ENCODE measurements at places on chromosomes 3 and 15. TPM values are rescaled to one million over a fixed set of nuclear protein-coding genes. Genes with fewer than 3 reads are reported as not detected.

Gene ANO10
- polyA plus RNA-seq, result 10.7 TPM

Gene GRIP2
- 2.5 TPM for polyA plus RNA-seq

Gene C3orf49
- polyA plus RNA-seq, result not detected

Gene ISL2
- polyA plus RNA-seq, result not detected

Gene SPESP1
- polyA plus RNA-seq, result 10.1 TPM

Gene VGLL3
- 1.5 TPM for polyA plus RNA-seq

Gene AADACL2
- not detected for polyA plus RNA-seq
